ENCODE measurements at places on chromosomes 1 and 21.
A peak's percentile ranks its signal among the peaks of the same experiment; 100 is the strongest.

- no peak for DNase-seq
These were observed 16.6 kb upstream of the S1PR1 start for GRCh38 chr1:101219924-101220870.

- peak; percentile 61 for DNase-seq
These were observed 590 bp downstream of the CNN3 start for GRCh38 chr1:94926126-94926914.

DNA sequence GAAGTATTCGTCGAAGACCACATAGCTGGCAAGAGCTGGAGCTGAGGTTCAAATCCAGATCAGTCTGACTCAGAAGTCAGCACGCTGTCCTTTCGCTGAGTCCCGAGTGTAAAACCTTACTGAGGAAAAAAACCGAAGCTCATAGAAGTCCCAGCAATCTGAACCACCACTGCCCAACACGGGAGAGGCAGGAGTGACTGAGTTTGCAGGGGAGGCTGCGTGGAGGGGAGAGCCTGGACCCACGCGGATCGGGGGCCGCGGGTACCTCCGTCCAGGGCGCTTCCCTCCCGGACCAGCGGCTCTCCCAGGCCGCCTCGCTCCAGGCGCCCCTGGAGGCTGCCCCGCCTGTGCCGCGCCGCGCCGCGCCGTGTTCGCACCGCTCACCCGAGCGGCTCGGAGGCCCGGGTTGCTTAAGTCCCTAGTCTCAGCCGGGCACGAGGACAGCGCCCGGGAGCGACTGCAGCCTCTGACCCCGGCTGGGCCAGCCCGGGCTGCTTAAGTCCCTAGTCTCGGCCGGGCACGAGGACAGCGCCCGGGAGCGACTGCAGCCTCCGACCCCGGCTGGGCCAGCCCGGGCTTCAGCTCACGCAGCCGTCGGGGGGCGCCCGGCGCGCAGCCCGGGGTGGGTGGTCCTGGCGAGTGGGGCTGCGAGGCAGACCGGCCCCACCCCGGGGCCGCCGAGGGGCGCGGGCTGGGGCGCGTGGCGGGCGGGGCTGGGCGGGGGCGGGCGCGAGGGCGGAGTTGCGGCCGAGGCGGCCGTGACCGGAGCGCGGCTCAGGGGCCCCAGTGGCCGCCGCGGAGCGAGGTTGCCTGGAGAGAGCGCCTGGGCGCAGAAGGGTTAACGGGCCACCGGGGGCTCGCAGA, at the start of gene ADAMTSL4:
Gene ADAMTSL4, plus strand, starts transcription at position 777 of the 864 bp plus-strand sequence. CDS start 2,881 bp downstream, outside the sequence.
- DNase-seq = peak; percentile 79

- DNase-seq = peak; percentile 57
These were observed 6.5 kb downstream of the CAPN9 start for GRCh38 chr1:230753586-230754251.

DNA sequence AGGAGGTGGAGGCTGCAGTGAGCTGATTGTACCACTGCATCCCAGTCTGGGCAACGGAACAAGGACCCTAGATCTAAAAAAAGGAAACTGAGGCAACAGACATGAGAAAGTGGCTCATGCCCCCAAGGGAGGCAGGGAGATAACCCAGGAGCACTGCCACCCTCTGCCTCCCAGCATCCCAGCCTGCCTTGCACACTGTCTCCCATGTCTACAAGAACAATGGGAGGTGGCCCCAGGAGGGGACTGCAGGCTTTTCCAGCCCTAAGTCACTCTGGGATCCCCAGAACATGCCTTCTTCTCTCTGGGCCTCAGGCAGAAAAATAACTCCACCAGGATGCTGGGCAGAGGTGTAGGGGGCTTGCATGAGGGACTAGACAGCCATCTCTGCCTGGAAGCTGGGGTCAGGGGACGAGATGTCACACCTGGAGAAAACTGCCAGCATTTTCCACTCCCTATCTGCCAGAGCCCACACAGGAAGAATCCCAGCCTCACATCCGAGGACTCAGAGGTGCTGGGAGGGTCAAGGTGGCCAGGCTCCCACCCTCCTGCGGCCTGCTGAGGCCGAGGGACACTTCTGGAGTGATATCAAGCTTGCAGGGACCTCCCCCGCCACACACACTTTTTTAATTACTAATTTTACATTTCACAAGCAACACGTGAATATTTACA, 21.4 kb downstream of the RUNX3 start:
- DNase-seq = no peak

DNA sequence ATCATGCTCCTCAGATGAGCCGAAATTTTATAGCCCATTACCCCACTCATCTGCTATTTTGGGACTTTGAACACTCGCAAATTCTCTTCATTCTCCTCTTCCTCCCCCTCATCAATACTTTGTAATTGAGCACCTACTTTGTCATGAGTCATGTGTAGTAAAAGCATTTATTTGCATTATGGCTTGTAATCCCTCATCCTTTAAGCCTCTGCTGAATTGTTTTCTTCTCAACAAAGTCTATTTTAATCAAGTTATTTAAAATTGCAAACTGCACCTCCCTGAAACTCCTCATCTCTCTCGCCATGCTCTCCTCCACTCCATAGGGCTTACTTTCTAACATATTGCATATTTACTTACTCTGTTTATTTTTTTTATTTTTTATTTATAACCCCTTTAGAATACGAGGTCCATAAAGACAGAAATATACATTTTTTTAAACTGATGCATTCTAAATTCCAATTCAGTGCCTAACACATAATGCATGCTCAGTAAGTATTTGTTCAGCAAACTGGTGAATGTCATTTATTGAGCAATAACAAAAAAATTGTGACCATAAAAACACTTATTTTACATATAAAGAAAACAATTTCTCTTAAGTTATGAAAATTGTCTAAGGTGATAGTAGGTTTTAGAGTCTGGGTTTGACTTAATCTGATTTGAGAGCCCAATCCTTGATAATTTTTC, 161.7 kb downstream of the FASLG start:
- DNase-seq = no peak

DNA sequence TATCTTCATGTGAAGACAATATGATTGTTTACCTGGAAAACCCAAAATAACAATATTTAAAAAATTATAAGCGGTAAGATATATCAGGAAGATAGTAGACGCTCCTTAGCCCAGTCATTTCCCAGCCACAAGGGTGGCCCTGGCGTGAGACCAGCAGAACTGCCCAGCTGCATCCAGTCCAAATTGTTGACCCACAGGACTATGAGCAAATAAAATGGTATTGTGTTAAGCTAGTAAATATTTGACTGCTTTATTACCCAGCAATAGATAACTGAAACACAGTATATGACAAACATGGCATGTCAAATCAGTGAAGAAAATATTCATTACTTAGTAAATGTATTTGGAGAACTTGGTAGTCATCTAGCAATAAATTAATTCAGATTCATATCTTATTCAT, 294.3 kb upstream of the SPAG17 start:
- DNase-seq = no peak

- DNase-seq = no peak
These were observed 96.7 kb downstream of the GABPA start for GRCh38 chr21:25831300-25831960.

DNA sequence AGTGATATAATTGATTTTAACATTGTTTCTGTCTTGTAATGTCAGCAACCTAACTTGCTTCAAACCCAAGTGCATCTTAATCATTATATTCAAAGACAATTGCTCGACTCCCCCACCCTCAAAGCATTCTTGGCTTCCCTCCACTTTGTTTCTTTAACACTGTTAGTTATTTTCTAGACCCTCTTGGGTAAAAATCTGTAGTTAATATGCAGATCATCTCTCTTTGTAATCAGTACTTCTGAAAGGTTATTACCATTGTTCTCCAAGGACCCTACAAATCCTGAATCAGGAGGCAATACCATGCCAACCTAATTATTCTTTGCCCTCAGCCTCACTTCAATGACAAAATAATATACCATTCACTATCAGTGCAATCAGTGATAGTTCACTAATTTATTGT, 1075.7 kb downstream of the AMY1C start:
- no peak for DNase-seq

DNA sequence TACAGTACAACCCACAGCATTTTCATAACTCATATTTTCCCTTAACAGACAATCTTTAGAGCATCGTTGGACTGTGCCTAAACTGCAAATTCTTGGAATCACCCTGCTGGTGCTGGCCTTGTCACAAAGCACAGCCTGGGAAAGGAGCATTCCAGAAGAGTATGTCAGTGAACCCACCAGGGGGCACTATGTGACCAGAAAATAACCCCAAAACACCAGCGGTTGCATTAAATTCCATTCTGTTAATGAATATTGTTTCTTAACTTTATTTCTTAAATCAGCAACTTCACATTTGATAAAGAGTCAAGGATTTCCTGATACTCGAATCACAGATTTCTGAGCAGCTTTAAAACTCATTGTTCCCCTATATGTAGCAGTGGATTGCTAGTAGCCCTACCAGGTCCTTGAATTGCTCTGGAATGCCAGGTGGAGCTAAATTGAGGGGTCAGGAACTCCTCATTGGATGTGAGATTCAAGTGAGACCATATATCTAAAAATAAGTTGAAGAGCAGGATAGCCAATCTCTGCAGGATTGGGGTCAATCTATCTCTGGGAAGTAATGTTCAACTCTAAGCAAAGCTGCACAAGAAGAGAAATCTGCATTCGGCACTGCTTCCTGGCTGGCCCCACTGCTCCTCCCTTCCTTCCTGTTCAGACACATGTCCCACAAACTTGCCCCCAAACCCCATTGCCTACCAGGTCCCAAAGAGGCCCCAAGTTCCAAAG, 12.7 kb upstream of the RAB4A start:
- DNase-seq = peak; percentile 82

GRCh38 chr1:115911294-115911693, 65.0 kb upstream of the SLC22A15 start:
- DNase-seq = no peak

- no peak for DNase-seq
These were observed 56.0 kb downstream of the PTPRU start for GRCh38 chr1:29292344-29292743.

GRCh38 chr21:41508415-41509144, 622 bp upstream of the TMPRSS2 start:
- DNase-seq = no peak

DNA sequence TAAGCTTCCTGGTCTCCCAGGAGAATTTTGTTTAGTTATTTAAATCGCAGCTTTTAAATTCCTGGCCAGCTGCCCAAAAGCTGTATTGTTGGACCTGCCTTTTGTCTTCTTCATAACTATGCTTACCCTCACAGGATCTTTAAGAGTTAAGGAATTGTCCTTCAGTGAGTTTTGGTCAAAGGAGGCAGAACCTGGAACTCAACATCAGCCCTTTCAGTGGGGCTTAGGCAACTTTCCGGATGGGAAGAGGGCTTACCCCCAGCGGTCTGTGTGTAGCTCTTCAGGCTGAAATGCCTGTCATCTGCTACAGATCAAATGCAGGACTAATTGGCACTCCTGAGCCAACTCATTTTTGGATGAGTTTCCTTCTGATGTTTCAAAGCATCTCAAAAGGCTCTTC, 402.6 kb downstream of the SIPA1L2 start:
- no peak for DNase-seq

- peak; percentile 83 for DNase-seq
These were observed 6.3 kb upstream of the INAVA start for GRCh38 chr1:200888349-200888838.

Data from KBM-7 (cell line).